ENCODE measurements at places on chromosomes 2 and 18. TPM values are rescaled to one million over a fixed set of nuclear protein-coding genes. Genes with fewer than 3 reads are reported as not detected.

- DNase-seq = no peak
These were observed 231.1 kb downstream of the LRP1B start for GRCh38 chr2:141899740-141900139.

OR6B2 gene
- not detected for total RNA-seq

GRCh38 chr2:239751679-239752355 is 273.3 kb downstream of the NDUFA10 start:
- no peak for DNase-seq

- DNase-seq = no peak
These were observed 23.4 kb downstream of the SH2D6 start for GRCh38 chr2:85441864-85442263.

MCFD2 gene
- 77.5 TPM for total RNA-seq

GRCh38 chr2:52135235-52135634 is 1103.3 kb upstream of the NRXN1 start:
- no peak for DNase-seq

DNA sequence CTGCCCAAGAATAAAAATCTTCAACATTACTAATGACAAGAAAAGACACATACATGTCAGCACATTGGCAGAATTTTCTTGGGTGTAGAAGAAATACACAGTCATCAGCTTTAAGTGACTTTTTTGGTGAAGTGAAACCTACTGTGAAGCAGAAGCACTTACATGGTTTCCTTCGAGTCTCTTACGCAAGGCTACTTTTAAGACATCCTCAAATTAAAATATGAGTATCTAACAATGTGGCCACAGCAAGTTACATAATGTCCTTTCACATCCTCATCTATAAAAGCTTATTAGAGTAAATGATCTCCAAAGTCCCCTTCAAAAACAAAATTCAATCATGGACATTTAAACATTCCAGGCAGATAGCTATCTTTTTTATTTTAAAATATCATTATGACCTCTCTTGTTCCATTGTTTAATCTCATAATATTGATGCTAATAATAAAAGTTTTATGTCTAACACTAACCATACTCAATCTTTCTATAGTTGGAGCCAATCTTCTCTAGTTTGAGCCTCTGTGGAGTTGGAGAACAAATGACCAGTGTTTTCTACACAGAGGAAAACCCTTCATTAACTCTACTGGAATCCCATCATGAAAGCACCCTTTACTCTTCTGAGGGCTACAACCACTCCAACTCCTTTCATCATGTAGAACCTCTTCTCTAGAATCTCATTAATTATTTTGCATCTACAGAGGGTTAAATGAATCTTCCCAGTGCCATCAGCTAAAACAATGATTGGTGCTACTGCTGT is 182.2 kb upstream of the ZFP36L2 start:
- no peak for DNase-seq

DNA sequence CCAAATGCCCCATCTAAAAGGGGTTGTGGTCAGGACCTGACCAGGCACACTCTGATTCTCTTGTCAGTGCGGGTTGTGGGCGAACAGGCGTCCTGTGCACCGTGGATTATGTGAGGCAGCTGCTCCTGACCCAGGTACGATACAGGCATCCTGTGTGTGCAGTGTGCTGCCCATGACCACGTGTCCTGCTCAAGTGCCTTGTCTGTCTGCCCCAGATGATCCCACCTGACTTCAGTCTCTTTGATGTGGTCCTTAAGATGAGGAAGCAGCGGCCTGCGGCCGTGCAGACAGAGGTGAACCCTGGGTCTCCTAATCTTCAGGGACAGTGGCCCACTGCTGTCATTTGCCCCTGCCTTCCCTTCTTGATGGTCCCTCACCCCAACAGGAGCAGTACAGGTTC is 14.6 kb downstream of the PTPN18 start:
- no peak for DNase-seq
